ENCODE measurements at places on chromosomes 7 and 10.
A peak's percentile ranks its signal among the peaks of the same experiment; 100 is the strongest.

- DNase-seq, result no peak
Observed at GRCh38 chr7:43112941-43113621, 634 bp downstream of the HECW1 start.

GRCh38 chr7:116185956-116186355 lies 24.4 kb upstream of the TES start:
- DNase-seq, result no peak

DNA sequence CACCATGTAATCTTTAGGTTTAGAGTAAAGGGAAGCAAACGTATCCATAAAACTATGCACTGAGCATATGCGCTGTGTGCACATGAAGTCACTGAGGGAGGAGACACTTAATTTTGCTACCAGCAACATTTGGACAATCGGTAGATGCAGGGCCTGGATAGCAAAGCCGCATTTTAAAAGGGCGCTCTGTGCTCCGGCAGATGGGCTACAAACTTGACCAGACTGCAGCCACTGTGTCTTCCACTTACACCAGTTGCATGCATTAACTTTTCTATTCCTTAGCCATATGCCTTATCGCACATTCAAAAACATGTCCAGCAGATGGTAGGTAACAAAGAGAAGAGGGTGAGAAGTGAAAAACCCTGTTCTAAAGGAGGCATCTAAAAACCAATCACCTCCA lies 18.3 kb downstream of the FAM171A1 start:
- DNase-seq, result peak; percentile 48

GRCh38 chr10:120456626-120457430 lies at the start of gene PLPP4:
Gene PLPP4 (plus strand): TSS chr10:120457227. CDS start chr10:120457306, 79 bp downstream.
- peak; percentile 42 for DNase-seq

DNA sequence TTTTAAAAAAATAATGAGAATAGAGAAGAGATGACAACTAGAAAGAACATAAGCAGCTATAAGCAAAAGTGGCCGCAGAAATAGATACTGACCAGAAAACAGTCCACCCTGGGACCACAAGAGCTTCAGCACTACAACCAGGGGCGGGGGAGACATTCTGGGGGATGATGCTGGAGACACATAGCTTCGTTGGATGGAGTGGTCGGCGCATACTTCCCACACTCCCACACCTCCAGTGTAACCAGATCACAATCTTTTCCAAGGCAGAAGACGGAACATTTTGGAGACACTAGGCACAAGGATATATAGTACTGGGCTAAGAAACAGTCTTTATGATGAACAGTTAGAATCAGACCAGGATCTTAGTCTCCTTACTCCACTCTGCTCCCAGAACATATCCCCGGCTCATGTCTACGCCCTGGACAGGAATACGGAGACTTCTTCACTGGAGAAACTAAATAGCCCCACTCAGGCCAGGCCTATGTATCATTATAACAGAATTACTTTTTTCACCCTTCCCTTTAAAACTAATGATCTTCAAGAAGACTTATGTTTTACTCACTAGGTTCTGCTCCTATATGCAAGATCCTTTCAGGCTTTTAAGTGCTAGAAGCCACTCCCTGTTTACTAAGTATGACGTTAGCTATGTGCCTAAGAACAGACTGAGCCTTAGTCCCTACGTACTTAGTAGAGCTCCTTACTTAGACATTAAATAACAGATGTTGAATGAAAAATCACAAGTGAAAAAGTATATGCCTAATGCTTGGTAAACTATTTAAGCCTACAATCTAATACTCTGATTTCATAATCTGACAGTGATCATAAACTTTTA lies 169.6 kb downstream of the SRPK2 start:
- no peak for DNase-seq

DNA sequence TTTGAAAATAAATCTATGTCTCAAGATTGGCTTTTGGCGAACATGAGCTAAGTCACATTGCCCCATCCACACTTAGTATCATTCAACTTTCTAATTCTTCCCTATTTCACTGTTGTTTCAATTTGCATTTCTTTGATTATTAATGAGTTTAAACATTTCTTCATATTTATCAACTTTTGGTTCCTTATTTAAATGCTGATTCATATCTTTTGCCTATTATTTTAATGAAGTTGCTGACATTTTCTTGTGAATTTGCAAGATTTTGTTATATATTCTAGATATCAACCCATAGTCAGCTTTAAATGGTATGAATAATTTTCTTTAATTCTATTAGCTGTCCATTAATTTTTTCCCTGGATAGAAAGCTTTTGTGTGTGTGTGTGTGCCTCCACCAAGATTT lies 14.4 kb upstream of the TSGA13 start:
- DNase-seq, result no peak

DNA sequence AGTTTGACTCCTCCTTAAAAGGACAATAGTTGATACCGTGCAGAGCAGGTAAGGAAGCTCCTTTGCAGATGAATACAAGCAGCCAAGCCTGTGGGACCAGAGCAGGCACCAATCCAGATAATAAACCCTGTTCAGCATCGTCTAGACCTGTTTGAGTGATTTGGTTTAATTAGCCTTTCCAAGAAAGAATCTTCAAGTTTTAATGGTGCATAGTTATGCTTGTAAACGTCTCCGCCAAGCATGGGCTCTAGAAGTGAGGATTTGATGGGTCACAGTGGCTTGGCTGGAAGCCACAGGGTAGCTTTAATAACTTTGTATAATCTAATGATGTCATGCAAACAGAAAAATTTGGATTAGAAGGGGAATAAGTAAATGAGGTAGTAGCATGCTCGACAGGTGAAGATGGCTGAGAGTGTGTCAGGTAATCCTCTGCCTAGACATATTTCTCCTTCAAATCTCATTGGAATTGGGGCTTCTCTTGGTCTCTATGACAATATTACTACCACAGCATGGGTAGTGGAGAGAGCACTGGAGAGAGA lies 188.4 kb downstream of the DYNC1I1 start:
- DNase-seq, result no peak

GRCh38 chr7:105450177-105450861 lies 61.6 kb upstream of the SRPK2 start:
- no peak for DNase-seq

DNA sequence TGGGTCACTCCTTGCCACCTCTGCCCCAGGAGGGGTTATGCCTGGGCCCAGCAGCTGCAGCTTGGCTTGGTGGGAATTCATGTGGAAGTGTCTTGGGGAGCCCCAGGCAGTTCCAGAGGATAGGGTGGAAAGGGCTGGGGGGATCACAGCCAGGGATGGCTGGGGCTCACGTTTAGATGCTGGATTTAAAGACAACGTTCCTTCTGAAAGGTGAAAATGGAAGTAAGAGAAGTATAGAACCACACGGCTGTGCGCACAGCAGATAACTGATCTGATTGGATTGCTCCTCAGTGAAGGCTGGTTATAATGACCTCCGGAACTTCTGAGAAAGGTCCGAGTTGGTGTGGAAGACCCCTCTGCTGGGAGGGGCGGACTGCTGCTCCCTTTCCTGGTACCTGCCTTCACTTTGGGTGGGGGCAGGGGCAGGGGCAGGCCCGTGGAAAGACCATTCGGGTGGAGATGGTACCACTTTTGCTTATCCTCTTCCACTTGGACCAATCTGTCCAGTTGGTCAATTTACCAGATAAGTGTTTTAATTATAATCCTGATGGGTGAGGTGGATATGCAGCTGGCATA lies 7.9 kb upstream of the MYL7 start:
- no peak for DNase-seq

- no peak for DNase-seq
Observed at GRCh38 chr10:73248259-73248724, 1.2 kb upstream of the DNAJC9 start.

DNA sequence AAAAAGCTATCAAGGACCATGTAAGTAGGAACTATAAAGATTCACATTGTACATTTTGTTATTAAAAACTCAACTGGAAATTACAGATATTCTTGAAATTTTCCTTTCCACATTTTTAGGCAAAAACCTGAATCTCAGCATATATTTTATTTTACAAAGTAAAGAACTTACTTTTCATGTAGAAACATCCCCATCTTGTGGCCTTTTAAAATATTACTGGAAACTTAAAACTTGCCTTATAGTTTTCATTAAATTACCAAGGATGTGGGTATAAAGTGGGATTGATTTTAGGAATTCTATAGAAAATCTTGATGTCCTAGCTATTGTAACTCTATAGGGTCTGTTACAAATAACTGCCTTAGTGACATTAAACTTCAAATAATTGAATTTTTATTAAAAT lies 10.6 kb downstream of the DBF4 start:
- peak; percentile 60 for DNase-seq

DNA sequence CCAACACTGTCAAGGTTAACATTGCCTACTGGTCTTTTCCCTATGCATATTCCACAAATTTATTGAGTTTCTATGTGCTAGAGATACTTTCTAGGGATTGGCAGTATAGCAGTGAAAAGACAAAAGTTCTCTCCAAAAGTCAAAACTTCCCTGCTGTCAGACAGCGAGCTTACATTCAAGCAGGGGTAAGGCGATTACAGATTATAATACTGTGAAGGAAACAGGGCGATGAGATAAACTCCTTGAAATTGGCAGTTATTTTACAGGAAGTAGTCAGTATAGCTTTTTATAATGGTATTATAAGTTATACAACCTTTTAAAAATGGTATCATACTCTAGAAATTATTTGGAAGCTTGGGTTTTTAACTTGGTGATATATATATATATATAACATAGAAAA lies 9.9 kb downstream of the VPS50 start:
- no peak for DNase-seq

GRCh38 chr7:82345886-82346285 lies 97.7 kb downstream of the CACNA2D1 start:
- no peak for DNase-seq

GRCh38 chr7:50268990-50269389 lies 35.5 kb upstream of the IKZF1 start:
- no peak for DNase-seq

DNA sequence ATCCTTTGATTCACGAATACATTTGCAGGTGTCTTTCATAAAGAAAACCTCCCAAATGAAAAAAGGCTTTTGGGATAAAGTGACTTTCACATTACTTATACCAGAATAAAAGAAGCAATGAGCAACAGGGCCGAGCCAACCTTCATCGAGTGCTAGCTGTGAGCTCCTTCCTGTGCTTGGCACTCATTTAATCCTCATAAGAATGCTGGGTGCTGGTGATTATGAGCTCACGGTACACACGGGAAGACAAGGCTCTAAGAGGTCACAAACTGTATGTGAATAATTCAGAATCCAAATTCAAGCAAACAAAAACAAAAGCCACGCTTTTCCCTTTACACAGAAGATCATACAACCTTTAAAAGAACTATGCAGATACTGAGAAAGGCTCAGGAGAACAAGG lies 156.2 kb downstream of the COBL start:
- DNase-seq, result no peak

GRCh38 chr10:104281694-104282093 lies 12.7 kb downstream of the GSTO2 start:
- no peak for DNase-seq

GRCh38 chr10:78494179-78494578 lies 460.5 kb downstream of the RPS24 start:
- no peak for DNase-seq

DNA sequence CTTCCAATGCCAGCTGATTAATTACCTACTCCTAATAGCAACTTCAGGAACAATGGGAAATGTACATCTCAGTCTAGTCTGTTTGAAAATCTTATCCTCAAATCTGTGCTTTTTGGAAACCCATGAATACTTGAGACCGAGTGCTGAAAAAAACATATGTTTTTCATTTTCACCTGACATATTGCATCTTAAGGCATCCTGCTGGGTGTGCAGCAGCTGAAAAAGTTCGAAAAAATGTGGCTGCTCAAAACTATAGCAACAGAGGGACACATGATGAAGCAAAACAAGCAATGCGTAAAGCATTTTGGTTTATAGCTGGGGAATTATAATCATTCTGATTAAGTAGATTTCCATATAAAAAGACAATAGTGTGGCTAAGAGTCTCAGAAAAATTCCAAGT lies 218.0 kb downstream of the CREB5 start:
- DNase-seq, result no peak

- DNase-seq, result peak; percentile 38
Observed at GRCh38 chr10:89032141-89032891, 41.7 kb downstream of the FAS start.

- DNase-seq, result no peak
Observed at GRCh38 chr7:133081119-133081598, 731 bp downstream of the CHCHD3 start.

- no peak for DNase-seq
Observed at GRCh38 chr7:86930554-86931307, 128.7 kb downstream of the ELAPOR2 start.

GRCh38 chr10:31353574-31353973 lies 34.6 kb downstream of the ZEB1 start:
- DNase-seq, result no peak

DNA sequence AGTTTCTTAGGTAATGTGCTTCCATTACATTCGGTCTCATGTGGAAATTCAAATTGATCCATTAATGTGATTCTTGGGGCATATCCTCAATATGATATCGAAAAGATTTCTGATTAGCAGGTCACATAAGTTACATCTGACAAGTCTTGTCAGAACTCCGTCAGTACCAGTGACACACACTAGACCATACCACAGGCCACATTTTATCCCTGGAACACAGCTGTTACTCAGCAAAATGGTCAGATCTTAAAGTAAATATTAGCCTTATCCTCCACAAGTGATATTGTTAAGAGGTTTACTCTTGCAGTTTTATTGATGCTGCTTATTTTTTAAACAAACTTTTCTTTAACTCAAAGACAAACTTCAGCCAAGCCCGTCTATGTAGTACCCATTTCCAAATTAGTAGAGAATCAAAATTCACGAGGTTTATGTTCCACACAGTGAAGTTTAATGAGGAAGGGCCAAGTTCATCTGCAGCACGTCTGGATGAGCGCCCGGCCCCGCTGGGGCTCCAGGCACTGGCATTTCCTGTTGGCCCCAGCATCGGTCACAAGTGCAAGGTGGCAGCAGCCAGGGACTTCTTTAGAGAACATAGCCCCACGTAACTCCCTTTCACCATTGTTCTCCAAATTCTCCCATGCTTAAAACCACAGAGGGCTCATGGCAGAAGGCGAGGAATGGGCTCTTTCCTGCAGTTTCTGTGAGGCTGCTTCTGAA lies 132.2 kb downstream of the VIPR2 start:
- peak; percentile 34 for DNase-seq

- no peak for DNase-seq
Observed at GRCh38 chr7:2198206-2198605, 34.5 kb downstream of the MAD1L1 start.

- no peak for DNase-seq
Observed at GRCh38 chr10:121490871-121491519, 107.2 kb downstream of the FGFR2 start.

GRCh38 chr7:118312966-118313365 lies 88.5 kb downstream of the ANKRD7 start:
- DNase-seq, result no peak

- DNase-seq, result no peak
Observed at GRCh38 chr10:91313796-91314485, 93.5 kb downstream of the PCGF5 start.

DNA sequence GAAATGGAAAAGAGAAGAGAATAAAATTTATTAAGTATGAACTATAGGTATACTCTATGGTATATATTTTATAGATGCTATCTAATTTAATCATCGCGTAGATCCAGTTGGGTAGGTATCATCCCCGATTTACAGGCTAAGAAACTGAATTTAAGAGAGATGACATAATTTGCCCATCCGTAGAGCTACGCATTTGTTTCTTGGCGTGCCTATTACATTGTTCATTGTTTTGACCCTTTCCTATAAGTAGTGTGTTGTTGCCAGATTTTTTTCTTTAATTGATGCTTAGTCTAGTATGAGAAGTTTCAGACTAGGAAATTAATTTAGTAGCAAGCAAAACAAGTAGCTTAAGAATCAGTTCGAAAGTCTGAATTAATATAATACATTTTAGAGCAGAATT lies 205.7 kb upstream of the NPSR1 start:
- no peak for DNase-seq

- no peak for DNase-seq
Observed at GRCh38 chr10:105785721-105786120, 1144.6 kb downstream of the SORCS3 start.

GRCh38 chr7:47085491-47086275 lies 496.2 kb downstream of the TNS3 start:
- no peak for DNase-seq
